ENCODE measurements at places on chromosomes 16 and 17. TPM values are rescaled to one million over a fixed set of nuclear protein-coding genes. Genes with fewer than 3 reads are reported as not detected.

The MYH2 gene
- total RNA-seq = not detected

The CCL7 gene
- total RNA-seq = not detected

GRCh38 chr17:58728798-58729197 lies 26.9 kb upstream of the PPM1E start:
- H3K36me3 ChIP-seq = peaks cover 13% of the 10 kb centered on the region
- H3K27ac ChIP-seq = no peak overlapping the region
- no peak for DNase-seq
- no peak overlapping the region for H3K4me3 ChIP-seq
- no peaks in the 10 kb centered on the region for H3K27me3 ChIP-seq

- no peak overlapping the region for H3K27ac ChIP-seq
- H3K27me3 ChIP-seq = peaks cover 6% of the 10 kb centered on the region
- H3K4me3 ChIP-seq = no peak overlapping the region
- H3K36me3 ChIP-seq = no peaks in the 10 kb centered on the region
- no peak for DNase-seq
- no peaks in the 10 kb centered on the region for H3K4me1 ChIP-seq
Measured at GRCh38 chr16:79651363-79651762, 50.8 kb upstream of the MAF start.

GRCh38 chr17:22090263-22090935 lies 398.1 kb downstream of the KCNJ18 start:
- no peak overlapping the region for H3K4me3 ChIP-seq
- no peaks in the 10 kb centered on the region for H3K4me1 ChIP-seq
- DNase-seq = no peak

- no peaks in the 10 kb centered on the region for H3K27me3 ChIP-seq
- peaks cover 97% of the 10 kb centered on the region for H3K4me1 ChIP-seq
- peak; percentile 86 for DNase-seq
- H3K4me3 ChIP-seq = peak overlapping the region; percentile 44
- peak overlapping the region; percentile 89 for H3K27ac ChIP-seq
Measured at GRCh38 chr16:11076259-11077018, 132.1 kb downstream of the CLEC16A start.

DNA sequence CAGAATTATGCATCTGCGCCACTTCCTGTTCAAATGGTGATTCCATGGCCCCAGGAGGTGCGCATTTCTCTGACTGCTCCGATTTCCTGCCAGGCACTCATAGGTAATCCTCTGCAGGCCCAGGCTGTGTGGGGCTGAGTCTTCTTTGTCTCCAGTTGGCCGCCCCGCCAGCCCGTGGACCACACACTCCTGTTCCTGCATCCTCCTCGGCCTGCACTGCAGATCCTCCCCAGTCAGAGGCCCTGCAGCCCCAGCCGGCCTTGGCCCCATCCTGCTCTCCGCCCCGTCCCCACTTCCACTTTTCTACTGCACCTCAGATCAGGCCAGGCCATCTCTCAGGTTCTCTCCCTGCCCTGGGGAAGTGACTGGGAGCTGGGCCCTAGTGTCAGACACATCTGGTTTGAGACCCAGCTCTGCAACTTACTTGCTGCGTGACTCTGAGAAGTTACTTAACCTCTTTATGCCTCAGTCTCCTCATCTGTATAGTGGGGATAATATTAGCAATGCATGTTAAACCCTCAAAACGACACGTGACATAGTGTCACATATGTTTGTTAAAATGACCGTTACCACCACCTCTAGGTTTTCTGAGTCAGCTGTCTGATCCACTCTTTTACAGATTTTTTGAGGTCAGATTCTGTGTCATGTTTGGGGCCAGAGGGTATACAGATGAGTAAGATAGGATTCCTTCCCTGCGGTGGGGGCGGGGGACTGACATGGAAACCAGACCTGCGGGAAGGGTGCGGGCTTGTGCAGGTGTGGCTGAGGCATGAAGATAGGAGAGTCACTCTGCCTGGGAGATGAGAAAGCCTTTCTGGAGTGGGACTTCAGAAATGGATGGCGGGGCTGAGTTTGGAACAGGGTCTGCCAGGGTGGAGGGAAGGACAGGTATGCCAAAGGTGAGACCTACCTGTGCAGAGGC lies 12.8 kb downstream of the RAB11FIP4 start:
- no peak overlapping the region for H3K27ac ChIP-seq
- H3K36me3 ChIP-seq = no peaks in the 10 kb centered on the region
- peaks cover 10% of the 10 kb centered on the region for H3K27me3 ChIP-seq

Data from activated CD8-positive, alpha-beta T cell treated with anti-CD3 and anti-CD28 coated beads, Interleukin-2, amount 10 ng/mL, durations not matched to agents 7 days and 5 days (primary cell).